ENCODE measurements at places on chromosomes 6 and 20.

DNA sequence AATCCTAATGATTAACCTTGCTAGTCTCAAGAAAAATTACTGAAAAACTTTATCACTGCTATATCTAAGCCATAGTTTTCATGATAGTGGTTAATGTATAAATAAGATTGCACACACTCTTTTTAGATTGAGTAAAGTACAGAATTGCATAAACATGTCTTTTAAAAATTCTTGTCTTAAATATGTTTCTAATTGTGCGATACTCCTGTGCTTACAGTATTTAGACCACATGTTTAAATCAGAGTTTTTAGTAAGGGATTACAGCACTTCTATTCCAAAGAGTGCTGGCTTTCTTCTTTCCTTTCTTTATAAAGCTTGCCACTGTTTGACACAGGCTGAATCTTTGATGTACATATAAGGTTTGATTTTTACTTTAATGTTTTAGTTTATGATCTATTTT, 36.8 kb upstream of the RGS17 start:
- DNase-seq = no peak

GRCh38 chr6:67814262-67814661, 820.8 kb upstream of the ADGRB3 start:
- no peak for DNase-seq

DNA sequence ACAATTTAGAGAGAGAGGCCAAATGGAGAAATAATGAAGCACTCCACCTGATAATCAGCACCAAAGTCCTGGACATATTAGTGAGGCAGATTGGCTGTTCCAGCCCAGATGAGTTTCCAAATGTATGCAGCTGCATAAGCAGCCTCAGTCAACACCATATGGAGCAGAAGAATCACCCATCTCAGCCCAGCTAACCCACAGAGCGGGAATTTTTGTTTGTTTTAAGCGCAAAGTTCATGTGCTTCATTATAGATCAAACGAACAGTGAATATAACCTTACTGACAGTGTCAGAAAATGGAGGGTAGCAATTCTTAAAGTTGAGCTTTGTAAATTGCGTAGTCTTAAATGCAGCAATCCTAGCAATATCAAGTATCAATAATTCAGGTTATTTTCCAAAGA, 234.0 kb upstream of the CEP162 start:
- DNase-seq = no peak

DNA sequence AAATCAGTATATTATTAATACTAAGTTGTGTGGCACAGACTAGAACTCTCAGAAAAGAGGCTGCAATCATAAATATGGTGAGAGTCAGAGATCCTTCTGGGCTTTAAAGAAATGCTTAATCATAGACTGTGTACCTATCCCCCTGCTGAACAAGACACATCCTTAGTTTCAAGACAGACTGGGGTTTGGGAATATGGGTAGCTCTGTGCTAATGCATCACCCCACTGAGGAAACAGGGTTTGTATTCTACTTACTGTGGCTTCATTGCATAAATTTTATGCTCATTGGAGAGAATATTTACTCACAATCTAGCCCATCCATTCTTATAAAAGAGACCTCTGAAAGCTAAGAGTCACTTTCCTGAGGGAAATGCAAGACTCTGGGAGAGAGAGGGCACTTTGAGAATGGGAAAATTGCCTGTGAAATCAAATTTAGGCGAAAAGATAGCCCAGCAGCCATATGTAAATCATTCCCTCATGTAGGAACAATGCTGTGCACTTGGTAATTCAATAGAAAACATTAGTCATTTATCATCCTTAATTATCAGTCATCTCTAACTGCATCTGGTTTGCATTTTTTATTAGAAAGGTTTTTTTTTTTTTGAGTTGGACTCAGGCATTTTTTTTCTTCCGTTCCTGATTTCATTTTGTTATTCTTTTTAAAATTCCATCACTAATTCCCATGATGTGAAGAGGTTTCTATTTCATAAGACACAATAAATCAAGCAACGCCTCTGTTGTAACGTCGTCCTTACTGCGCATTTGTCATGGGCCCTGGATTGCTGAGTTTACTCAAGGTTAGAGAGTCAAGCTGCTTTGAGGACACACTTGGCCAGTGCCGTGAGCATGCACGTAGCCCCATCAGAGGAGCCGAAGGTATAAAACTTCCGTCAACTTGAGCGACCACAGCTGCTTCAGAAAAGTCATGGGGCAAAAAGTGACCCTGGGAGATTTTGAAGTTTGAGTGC, 91.8 kb downstream of the TRMT11 start:
- no peak for DNase-seq

DNA sequence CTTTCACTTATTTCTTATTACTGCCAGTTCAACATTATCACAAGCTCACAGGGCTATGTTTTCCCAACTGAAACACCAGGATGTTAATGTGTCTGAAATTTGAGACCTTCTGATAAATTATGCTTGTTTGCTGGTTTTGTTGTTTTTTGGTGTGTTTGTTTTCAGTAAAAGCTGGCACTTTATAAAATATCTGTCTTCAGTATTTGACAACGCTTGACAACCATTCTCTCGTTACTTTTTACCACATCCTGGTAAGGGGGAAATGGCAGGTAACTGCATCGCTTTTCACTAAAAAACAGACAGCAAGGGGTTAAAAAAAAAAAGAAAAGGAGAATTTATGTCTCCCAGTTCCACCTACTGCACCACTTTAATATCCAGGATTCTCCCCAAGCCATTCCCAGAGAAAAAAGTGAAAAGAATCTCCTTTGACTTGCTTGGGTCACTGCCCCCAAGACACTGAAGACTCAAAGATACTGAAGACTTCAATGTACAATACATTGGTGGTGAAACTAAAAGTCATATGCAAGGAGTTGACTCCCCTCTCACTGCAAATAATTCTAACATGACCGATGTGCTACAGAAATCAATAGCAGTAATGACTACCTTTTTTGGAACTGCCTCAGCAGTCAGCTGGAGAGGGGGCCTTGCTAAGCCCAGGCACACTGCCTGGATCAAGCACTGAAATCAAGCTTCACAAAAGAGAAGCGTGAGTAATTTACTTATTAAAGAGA, 88.9 kb downstream of the HIVEP2 start:
- DNase-seq = no peak

GRCh38 chr6:35209622-35210247, 4.0 kb upstream of the SCUBE3 start:
- DNase-seq = no peak

- DNase-seq = no peak
Observed at GRCh38 chr20:48003021-48003420, 217.7 kb upstream of the SULF2 start.

DNA sequence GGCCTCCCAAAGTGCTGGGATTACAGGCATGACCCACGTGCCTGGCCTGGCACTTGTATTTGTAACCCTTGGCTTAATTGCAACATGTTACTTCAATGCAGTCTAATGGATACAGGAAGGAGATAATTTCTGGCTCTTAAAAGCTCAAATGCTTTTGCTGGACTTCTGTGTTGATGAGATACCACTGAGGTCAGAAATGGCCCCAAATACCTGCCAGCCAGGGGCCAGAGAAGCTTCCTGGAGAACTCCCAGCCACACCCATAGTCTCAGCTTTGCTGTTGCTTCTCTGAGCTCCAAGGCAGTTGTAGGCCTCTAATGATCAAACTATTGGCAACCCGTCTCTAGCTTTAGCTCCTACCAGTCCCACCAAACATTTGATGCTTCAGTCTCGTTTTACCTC, 14.2 kb upstream of the ZNFX1 start:
- no peak for DNase-seq

- DNase-seq = no peak
Observed at GRCh38 chr6:159033160-159034049, 11.4 kb downstream of the TAGAP start.
